Kidney (tissue), 22 donors: ENCODE measurements at places on chromosomes 3 and 15.

DNA sequence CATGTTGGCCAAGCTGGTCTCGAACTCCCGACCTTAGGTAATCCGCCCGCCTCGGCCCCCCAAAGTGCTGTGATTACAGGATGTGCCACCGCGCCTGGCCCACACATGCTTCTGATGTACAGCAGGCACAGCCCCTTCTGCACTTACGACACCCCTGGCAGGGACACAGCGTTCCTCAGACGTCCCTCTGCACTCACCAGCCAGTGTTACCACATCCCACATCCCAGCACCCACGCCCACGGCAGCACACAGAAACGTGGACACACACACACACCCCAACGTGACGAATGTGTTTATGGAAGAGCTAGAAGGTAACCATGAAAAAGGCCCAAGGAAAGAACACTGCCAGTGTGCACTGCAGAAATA lies 576 bp upstream of the RPAP1 start:
- no peak for DNase-seq

GRCh38 chr3:47635536-47635935 lies 56.9 kb upstream of the CSPG5 start:
- no peak for DNase-seq

DNA sequence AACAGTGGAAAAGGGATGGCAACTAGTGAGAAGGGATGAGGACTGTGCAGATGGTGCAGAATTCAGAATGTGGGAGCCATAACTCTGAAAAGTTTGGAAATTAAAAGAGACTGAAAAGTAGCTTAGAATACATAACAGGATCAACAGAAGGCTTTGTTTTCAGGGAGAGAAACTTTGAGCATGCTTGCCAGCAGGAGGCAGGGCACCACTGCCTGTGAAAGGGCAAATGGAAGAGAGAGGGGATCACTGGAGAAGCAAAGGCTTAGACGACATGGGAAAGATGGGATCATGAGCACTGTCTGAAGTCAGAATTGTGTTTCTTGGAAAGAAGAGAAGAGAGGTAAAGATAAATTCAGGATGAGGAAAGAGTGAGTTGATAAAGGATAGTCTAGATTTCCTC lies 99.6 kb downstream of the ABI3BP start:
- DNase-seq, result peak; percentile 63

GRCh38 chr15:86079508-86080266 lies at the start of gene AGBL1:
Gene AGBL1, plus strand, starts transcription at chr15:86079871.
- DNase-seq, result no peak

- DNase-seq, result peak; percentile 43
These were observed 36.4 kb downstream of the ZNF710 start for GRCh38 chr15:90037511-90037860.

GRCh38 chr3:169478566-169479313 lies 184.8 kb downstream of the MECOM start:
- DNase-seq, result no peak

GRCh38 chr15:70826634-70827033 lies 27.3 kb downstream of the LARP6 start:
- DNase-seq, result no peak

- DNase-seq, result no peak
These were observed 13.3 kb downstream of the GYG1 start for GRCh38 chr3:149004622-149005021.

GRCh38 chr3:185270262-185270955 lies 16.6 kb upstream of the EHHADH start:
- peak; percentile 29 for DNase-seq

DNA sequence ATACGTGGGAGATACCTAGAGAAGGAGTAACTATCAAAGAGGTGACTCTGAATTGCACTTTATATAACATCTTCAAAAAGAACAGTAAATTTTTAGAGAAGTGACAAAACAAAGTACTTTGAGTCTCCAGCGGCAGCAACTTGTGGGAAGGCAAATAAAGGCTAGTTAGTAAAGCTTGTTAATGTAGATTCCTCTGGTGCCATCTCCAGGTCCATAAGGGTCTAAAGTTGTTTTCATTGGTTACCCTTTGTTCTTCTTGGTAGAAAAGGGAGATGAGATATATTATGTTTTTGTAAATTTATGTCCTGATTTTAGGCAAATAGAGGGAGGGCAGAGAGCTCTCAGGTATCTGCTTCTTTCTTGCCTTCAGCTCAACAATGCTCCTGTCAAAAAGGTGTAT lies 161.6 kb downstream of the MYRIP start:
- DNase-seq, result no peak

GRCh38 chr3:115019900-115020299 lies 127.2 kb downstream of the ZBTB20 start:
- no peak for DNase-seq

DNA sequence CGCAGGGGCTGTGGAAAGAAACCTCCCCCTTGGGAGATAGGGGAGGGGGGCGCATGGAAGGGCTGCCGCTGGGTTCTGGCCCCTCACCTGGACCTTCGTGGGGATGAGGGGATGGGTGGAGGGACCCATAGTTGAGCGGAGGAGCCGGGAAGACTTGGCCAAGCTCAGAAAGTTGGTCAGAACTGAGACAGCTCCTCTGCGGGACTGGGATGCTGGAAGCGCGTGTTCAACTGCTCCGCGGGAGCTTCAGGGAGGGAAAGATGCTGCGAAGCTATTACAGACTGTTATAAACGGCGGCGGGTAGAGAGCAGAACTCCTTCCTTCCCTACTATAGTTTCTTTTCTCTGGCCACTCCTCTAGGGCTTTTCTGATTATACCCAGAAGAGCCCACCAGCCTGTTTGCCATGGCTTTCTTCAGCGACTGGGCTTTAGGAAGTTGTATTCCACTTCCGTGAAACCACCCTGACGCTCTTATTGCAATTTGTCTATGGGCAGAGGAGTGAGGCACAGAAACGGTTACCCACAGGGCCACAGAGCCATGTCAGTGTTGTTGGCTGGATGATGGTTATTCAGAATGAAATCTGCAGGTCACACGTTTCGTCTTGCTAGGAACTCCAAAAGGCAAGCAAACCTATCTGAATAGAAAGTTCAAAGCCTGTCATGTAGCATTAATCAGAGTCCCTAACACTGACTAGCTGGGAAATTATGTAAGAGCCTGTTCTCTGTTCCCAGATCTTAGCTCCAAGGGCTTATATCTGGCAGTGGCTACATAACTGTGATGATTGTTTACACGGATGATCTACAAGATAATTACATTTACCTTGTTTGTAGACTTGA lies 1.1 kb downstream of the SYNPR start:
- DNase-seq, result no peak

DNA sequence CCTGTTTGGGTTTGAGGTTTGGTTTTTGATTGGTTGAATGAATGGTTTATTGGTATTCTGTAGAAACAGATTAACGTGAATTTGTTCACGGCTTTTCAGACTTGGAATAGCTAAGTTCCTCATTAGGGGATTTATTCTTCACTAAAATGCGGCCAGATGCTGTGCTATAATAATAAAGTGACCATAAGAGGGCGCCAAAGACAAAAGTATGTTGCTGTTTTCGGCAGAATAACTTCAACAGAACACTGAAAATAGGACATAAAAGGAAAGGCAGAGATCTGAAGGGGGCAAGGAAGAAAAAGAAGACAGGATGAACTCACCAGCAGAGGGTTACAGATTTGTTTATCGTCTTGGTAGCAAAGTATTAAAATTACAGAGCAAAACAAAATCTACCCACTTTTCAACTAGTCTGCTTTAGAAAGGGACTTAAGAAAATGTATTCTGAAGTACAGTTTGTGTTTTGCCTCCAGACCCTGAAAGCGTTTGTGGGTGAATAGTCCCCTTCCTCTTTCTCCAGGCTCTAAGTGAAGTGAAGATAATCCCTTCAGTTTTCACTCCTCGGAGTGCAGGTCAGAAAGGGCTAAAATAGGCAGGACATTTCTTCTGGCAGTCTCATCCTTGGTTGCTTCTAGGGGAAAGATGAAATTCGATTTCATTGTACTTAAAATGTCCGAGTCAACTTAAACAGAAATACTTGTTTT lies 147.6 kb downstream of the IL20RB start:
- DNase-seq, result no peak

- DNase-seq, result peak; percentile 36
These were observed 1.6 kb downstream of the GABPB1 start for GRCh38 chr15:50353251-50353974.

- no peak for DNase-seq
These were observed 312.8 kb upstream of the TLE3 start for GRCh38 chr15:70410371-70410985.

- DNase-seq, result no peak
These were observed 9.9 kb downstream of the RBP1 start for GRCh38 chr3:139529662-139530061.

- DNase-seq, result no peak
These were observed 50.7 kb downstream of the MYLK start for GRCh38 chr3:123833398-123833785.

DNA sequence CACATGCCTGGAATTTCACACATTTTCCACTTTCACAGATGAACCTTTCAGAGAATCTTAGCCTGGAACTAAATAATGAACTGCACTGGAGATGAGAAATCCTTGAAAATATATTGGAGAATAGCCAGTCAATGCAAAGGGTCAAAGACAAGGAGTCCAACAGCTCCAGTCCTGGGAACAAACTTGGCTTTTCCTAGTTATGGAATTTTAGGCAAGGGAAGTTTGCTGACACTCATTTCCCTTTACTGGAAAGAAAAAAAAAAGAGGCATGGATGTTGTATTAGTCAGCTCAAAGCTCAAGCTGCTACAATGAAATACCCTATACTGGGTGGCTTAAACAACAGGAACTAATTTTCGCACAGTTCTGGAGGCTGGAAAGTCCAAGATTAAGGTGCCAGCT lies 690.8 kb upstream of the ARPP21 start:
- DNase-seq, result no peak
